ENCODE measurements at places on chromosomes 4 and X.

- no peak for DNase-seq
Measured at GRCh38 chr4:130542953-130543352, 1447.0 kb downstream of the C4orf33 start.

DNA sequence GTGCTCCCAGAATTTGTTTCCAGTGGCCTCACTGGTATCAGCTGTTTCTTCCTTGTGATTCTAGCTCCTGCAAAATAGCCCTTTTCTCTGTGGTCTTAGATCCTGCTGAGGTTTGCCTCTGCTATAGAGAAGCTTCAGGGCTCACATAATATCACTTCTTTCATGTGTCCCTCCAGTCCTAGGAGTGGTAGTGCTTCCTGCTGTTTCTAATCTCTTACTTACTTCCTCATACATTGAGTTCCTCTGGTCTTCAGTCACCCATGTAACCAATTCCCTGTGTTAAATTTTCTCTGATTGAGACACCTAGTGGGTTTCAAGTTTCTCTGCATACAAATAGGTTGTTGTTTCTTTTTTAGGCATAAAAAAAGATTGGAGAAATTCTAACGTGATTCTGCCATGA is 1567.9 kb downstream of the ARAP2 start:
- no peak for DNase-seq

GRCh38 chrX:39338583-39338982 is 537.3 kb downstream of the MID1IP1 start:
- DNase-seq = no peak

GRCh38 chrX:103461156-103461555 is 58.1 kb downstream of the RAB40A start:
- no peak for DNase-seq

- peak; percentile 82 for DNase-seq
Measured at GRCh38 chrX:49039598-49040375, 3.4 kb downstream of the TFE3 start.

DNA sequence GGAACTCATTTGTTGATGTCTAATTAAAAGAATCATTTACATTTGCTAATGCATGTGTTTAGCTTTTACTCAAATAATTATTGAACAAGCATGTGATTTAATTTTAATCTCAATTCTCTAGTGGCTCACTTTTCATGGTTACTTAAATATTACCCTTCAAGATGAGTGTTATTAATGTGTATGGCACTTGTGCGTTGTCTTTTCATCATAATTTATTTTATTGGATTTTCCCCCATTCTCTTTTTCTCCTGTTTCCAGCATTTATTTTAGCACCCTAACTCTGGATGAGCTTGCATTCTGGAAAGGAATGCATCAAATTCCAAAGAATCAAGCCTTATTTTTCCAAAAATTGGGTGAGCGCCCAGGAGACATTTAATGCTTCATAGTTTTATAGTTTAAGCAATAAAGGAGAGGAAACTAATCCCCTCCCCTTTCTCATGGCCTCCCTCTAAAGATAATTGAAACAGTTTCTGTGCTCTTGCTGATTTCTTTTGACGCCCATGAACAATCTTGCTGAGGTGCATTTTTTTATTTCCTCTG is 191.1 kb upstream of the FAT4 start:
- no peak for DNase-seq

DNA sequence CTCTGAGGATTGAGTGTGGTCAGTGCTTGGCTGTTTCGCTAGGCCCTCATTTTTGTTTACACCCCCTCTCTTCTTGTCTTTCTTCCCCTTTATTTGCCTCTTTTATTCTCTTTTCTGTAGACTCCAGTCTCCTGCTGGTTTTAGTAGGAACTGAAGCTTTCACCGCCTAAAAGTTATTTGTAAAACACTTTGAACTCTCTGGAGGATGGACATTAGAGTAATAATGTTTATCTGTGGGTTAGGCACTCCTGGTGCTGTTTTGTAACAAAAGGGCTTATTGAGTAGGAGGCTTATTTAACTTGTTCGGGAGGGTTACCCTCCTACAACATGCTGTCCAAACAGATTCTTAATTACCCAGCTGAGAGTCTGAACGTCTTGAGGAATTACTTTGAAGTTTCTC is 1.6 kb upstream of the ARHGAP10 start:
- no peak for DNase-seq

DNA sequence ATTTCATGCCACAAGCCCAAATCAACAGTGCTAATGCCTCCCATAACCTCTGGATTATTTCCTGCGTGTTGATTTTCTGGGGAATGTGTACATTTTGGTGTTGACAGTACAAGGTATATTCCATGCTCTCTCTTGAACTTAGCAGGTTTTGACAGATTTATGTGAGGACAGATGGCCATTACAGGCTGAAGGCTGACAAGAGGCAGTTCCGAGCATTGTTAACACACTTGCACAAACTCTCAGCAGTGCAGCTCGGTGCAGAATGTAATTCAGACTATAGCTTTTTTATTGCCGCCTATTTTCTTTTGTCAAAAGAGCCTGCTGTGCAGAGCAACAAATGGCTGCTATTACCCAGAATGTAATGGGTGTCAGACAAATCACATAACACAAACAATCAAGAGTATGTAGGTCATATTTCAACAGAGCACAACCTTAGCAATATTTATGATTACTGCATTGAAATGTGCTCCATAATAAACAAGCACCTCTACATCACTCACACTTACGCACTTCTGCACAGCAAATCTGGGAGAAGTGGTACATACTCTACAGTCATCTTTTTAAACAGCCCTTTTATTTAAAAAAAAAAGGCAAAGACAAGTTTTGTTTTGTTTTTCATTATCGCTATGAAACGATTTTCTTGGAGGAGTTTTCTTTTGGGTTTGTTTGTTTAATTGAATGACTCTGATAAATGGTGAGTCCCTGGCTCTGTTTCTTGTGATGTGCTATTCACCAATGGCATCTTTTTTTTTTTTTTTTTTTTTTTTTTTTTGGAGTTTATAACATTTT is 71.6 kb downstream of the PPARGC1A start:
- no peak for DNase-seq

- no peak for DNase-seq
Measured at GRCh38 chrX:27863809-27864208, 56.0 kb downstream of the MAGEB10 start.

DNA sequence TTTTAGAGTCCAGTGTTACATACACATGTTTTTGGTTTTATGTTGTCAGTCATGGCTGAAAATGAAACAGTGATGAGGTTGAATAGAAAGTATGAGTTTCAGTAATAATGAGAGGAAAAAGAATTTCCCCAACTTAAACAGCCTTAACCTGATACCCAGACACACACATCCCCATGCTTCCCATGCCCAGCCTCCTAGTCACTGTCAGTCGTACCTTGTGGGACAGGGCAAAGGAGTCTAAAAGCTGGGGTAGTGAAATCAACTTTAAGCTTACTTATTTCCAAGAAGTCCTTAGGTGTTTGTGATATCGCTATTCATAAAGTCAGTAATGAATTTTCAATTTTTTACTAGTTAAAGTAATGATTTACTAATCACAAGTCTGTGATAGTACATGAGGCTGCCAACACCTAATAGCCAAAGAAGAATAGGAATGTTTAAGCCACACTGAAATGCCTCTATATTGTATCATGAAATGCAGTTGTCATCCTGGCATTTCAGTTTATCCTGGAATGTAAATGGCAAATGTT is 24.3 kb upstream of the GPR34 start:
- DNase-seq = no peak

GRCh38 chr4:152009031-152009670 is 248.3 kb upstream of the GATB start:
- DNase-seq = no peak

DNA sequence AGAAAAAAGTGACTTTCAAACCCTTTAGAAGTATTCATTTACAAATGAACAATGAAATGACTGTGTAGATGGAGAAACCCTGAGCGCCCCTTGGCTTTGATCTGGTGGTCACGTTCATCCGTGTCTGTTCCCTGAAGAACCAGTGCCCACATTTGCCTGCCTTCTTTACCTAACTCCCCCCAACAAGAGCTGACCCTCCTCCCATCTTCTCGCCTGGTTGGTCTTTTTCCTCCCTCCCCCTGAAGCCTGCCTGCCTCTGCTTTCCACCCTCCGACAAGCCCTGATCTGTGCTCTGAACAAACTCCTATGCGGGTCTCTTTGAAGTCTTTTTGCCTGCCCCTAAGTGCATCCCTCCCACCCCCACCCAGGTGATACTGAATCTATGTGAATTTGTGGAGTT is 18.5 kb downstream of the TBL1X start:
- DNase-seq = no peak

GRCh38 chr4:12138488-12138887 is 709.8 kb upstream of the HS3ST1 start:
- no peak for DNase-seq

DNA sequence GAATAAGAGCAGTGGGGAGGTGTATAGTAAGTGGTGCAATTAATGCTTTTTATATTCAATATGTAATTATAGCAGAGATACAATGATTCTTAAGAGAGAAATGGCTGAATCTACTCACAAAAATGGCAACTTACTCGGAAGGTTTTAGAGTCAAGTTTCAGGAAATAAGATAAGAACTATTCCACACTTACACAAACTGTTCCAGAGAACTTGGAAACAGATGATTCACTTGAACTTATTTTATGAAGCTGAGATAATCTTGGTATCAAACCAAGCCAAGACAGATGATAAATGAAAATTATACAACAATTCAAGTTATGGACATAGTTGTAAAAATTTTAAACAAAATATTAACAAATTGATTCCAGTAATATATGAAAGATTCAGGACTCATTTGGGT is 311.3 kb upstream of the HS3ST1 start:
- DNase-seq = no peak

GRCh38 chrX:77962068-77962902 is 7.2 kb downstream of the PGAM4 start:
- no peak for DNase-seq

DNA sequence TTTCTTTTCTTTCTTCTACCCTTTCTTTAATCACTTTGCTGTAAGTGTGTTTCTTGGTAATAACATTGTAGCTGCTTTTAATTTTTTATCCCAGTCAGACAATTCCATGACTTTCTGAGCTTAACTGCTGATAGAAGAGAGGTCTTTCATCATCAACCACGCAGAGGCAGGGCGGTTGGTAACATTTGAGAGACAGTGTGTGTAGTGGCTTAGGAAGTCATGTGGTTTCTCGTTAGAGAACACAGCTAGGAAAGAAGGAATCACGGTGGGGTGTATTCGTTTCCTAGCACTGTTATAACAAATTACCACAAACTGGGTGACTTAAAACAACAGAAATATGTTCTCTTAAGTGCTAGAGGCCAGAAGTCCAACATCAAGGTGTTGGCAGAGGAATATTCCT is 11.5 kb downstream of the PRPS2 start:
- DNase-seq = no peak

GRCh38 chr4:150318971-150319370 is 240.7 kb downstream of the DCLK2 start:
- DNase-seq = no peak

GRCh38 chr4:137524725-137525369 is 7.4 kb downstream of the PCDH18 start:
- DNase-seq = no peak

DNA sequence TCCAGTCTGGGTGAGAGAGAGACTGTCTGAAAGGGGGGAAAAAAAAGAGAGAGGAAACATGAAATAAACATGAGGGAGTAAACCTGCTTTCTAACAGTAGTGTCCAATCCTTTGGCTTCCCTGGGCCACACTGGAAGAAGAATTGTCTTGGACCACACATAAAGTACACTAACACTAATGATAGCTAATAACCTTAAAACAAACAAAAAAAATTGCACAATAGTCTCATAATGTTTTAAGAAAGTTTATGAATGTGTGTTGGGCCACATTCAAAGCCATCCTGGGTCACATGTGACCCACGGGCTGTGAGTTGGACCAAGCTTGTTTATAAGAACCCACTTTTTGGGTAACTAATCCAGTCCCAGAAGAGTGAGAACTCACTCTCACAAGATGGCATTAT is 30.3 kb downstream of the PDS5A start:
- DNase-seq = no peak

DNA sequence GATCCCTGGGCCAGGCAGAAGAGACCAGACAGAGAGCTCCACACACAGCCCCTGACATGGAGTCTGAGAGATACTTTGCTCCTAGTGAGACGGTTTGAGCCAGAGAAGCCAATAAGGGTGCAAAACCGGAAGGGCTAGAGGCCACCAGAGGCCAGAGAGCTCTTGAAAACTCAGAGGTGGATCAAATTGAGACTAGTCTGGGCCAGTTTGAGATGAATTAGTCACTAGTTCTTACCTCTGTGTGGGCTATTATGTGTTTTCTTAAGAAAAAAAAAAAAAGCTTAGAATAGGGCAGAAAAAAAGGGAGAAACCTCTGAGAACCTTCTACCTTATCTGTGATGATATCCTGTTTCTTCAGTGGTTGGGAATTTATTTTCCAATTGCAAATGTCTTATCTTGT is 110.4 kb upstream of the EDNRA start:
- DNase-seq = no peak

DNA sequence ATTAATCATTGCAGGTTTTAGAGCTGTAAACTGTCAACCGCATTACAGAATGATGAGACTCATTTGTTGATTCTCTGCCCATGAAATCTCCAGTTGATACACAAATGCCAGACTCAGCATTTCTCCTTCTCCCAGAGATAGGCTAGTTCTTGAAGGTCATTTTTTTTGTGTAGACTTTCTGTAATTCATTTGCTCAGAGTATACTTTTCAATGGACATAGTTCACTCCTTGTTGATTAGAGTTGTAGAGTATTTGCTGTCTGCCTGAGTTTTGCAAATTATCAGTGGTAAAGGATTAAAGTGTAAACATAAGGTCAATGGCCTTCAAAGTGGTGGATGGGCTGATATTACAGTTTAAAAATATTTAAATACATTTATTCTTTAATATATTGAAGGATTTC is 15.2 kb upstream of the ALB start:
- DNase-seq = no peak

DNA sequence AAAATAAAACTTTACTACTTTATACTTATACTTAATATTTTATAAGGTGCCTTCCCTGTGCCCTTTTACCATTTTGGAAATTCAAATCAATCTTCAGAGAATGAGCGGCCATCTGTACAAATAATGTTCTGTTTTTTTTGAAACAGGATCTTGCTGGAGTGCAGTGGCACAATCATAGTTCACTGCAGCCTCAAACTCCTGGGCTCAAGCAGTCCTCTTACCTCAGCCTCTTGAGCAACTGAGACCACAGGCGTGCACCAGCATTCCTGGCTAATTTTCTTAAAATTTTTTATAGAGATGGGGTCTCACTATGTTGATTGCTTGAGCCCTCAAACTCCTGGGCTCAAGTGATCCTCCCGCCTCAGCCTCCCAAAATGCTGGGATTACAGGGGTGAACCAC is 53.5 kb downstream of the FAM114A1 start:
- DNase-seq = no peak
